ENCODE measurements at places on chromosomes 5 and 9.

DNA sequence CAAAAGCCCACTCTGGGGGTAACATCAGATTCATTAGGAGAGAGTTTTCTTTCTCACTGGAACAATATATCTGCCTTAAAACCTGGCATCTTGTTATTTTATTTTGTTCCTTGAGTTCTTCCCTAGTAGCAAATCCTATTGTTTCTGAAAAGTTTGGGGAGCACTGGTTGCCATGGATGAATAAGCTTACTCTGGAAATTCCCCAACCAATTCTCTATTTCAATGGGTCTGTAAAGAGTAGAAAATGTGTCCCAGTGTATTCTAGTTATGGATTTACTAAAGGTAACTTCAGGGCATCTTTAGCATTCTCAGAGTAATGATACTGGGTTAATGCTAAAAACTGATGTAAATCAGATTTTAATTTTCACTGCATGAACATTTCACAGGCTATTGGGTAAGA is 94.2 kb upstream of the S1PR3 start:
- no peak for DNase-seq

DNA sequence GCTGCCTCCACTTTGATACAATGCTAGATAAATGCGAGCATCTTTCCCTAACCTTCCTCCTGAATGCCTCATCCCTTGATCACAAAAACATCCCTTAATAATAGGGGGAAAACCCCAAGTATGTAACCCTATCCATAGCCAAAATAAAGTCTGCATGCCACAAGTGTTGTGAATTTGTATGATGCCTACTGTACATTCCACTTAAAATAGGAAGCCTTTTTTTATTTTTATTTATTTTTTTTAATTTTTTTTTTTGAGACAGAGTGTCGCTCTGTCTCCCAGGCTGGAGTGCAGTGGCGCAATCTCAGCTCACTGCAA is 207.0 kb downstream of the AOPEP start:
- DNase-seq: no peak

DNA sequence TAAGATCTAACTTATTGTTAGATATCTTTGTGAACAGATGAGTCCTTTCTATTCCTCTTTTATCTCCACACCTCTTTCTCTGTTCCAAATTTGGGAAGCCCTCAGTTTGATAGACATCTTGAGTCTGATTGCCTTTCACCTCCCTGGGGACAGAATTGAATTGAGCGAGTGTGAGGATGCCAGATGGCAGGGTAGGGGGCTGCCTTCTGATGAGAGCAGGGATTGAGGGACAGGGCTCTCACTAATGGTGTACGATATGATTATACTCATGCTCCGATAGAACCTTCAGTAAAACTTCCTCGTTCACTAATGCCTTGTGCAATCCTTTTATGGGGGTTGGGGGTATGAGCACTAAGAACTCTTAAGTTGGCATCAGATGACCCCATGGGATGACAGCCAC is 172.1 kb upstream of the DAP start:
- DNase-seq: no peak

GRCh38 chr5:157761690-157762621 is 18.4 kb downstream of the LSM11 start:
- DNase-seq: peak; percentile 57

DNA sequence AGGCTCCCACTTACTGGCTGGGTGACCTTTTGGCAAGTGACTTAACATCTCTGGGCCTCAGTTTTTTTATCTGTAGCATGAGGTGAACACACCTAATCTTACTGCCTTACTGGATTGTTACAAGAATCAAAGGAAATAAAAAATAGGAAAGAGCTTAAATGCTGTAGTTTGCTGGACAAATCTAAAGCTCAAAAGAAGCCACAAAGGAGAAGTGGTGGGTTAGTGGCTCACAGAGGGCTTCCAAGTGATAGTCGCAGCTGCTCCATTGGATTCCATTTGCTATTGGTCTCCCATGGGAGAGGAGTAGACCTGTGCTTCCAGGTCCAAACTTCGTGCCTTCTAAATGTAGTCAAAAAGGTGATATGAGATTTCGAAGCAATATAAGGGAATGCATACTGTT is 123.6 kb downstream of the SEMA6A start:
- no peak for DNase-seq

GRCh38 chr5:41083306-41083705 is 12.2 kb upstream of the MROH2B start:
- DNase-seq: no peak

GRCh38 chr9:22119522-22120158 is 110.5 kb upstream of the CDKN2B start:
- DNase-seq: peak; percentile 56

DNA sequence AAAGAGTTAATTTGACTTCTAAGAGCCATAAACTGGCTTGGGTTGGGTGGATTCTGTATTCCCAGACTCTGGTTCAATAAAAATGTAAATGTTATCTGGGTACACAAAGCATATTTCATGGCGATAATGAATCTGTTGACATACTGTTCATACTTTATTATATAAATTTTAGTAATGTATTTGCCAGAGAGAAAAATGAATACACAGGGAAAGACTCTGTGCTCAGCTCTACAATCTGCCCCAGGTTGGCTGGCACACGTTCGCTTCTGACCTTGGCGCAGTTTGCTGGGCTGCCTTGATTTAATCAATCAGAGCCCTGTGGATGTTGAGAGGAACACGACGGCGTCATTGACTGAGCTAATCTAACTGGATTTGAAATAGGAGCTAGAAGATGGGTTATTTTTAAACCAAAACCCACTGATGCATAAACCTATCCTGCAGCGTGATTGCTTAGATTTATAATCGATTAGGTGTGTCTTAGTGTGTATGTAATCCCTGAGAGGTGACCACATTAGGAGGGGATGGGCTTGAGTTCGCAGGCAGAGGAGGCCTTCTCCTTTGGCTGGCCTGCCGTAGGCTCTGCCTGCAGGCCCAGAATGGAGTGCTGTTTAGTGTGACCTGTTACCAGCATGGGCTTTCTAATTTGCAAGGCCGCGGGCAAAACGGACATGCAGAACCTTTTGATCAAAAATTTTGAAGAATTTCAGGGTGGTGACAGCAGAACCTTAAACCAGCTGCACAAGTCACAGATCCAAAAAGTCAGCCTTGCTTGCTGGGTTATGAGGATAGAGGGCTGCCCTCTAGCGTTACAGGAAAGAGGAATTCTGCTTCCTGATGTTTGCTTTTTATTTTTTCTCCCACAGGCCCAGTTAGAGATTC is 3.9 kb upstream of the ADCY2 start:
- no peak for DNase-seq

DNA sequence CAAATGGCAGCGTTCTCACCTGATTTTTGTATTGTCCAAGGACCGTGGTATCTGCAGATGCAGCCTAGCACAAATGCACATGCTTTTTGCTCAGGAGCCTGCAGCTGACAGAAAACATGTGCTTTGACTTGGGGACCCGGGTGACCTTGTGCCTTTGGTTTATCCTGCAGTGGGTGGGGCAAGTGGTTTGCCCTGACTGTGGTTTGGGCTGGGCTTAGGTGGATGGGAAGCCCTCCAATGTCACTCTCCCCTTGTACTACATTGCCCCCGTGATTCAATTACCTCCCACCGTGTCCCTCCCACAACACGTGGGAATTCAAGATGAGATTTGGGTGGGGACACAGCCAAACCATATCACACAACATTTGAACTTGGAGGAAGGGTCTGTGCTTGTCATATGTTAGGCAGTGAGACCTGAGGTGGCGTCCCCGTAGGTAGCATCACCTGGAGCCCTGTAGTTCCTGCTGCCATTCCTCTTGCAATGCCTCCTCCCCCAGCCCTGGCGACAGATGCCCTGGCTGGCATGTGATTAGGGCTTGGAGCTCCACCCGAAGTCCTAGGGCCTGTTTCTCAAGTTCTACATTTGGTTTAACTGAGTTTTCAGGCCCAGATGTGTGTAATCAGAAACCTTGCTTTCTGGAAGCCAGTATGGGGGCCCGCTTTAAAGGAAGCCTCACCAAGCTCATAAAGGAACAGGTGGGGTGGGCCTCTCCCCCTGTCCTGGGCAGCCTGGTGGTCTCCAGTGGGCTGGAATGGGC is 2.1 kb downstream of the ANKRD33B start:
- DNase-seq: no peak

DNA sequence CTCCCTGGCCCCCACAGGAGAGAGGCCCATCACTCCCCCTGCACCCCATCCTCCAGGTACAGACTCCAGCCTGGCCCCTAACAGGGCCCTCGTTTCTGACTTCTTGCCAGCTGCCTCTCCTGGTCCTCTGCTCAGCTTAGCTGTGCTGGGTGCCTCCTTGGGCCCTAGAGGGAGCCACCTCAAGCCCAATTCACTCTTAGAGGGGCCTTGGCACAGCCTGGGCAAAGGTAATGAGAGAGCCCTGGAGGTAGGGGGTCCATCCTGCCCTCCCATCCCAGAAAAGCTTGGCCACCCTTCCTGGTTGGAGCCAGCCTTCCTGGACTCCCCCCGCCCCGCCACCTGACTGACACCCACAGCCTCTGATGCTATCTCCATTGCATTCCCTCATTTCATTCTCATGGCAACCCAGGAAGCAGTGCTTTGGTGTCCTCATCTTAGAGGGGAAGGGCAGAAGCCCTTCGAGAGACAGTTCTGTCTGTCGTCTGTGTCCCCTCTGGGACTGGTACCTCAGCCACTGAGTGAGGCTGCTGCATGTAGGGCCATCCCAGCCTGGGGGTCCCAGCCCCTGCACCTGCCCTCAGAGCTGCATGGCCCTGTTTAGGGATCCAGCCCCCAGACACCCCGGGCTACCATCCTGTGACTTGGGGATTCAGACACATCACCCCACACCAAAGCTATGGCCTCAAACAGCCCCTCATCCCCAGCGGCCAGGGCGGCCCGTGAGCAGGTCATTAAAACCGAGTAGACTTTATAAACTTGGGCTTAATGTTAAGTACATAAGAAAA is 95.5 kb downstream of the BARX1 start:
- no peak for DNase-seq

- no peak for DNase-seq
Measured at GRCh38 chr9:130766927-130767307, 68.1 kb upstream of the ABL1 start.

DNA sequence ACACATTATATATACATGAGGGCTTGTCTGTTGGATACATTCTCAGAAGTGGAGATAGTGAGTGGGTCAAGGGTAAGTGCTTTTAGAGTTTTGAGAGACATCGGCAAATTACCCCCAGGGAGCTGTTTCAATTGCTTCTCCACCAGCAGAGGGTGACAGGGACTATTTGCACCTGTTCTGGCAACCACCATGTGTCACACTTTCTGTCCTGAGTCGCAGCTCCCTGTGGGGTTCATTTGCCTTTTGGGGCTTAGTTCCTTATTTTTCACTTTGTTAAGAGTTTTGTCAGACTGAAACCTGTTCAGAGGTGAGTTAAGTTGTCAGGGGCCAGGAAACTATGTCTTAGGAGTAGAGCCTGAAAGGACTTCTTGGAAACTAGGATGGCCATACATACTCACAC is 20.1 kb upstream of the SLC36A1 start:
- DNase-seq: no peak

DNA sequence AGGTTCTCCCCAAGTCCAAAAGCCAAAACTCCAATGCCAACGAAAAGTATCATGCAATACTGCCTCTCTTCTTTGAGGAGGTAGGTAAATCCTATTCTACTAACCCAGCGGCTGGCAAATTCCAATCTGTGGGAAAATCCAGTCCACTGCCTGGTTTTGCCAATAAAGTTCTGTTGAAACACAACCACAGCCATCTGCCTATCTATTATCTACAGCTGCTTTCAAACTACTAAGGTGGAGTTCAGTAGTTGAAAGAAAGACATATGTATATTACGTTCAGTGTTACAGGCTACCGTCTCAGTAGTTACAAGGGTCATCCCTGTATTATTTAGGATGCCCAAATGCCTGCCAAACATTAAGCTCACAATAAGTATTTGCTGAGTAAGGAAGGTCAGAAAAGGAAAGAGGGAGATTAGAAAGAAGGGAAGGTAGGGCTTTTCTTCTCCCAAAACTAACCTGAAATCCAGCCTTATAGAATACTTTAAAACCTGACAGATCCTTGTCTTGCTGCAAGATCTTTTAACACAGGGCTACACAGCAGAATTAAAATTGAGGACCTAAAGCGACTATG is 16.2 kb downstream of the ARL15 start:
- no peak for DNase-seq

- no peak for DNase-seq
Measured at GRCh38 chr5:65334077-65334476, 147.6 kb downstream of the ADAMTS6 start.

GRCh38 chr9:68978066-68978465 is 35.8 kb downstream of the PRKACG start:
- DNase-seq: no peak

- no peak for DNase-seq
Measured at GRCh38 chr9:97672403-97672802, 24.7 kb downstream of the XPA start.

- DNase-seq: no peak
Measured at GRCh38 chr5:65290677-65291076, 191.0 kb downstream of the ADAMTS6 start.

GRCh38 chr9:14812806-14813205 is 90.3 kb upstream of the CER1 start:
- DNase-seq: no peak

GRCh38 chr5:116159006-116159405 is 74.2 kb downstream of the COMMD10 start:
- DNase-seq: no peak

GRCh38 chr9:34405719-34406118 is 29.0 kb upstream of the MYORG start:
- DNase-seq: no peak
